ENCODE measurements at places on chromosomes 16 and 17.

- DNase-seq, result no peak
Observed at GRCh38 chr17:46003907-46004748, 5.1 kb downstream of the STH start.

- DNase-seq, result no peak
Observed at GRCh38 chr17:82798752-82799151, 41.1 kb downstream of the ZNF750 start.

DNA sequence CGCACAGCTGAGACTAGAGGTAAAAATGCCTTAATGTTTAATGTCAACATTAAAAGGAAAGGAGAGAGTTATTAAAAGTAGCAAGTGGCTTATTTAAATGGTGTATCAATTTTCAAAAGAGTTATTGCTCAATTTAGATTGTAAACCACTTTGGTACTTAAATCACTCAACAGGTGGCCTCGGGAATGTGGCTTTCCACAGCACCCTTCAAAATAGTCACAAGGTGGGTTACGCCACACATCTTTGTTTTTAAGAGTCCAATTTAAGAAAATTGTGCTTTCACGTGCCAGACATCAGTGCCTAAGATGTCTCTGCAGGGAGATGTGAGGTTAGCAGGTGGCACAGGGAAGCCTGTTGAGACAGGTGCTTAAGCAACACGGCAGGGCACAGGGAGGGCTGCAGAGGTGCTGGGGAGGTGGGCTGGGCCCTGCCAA, 27.5 kb upstream of the ADCY7 start:
- DNase-seq, result no peak

GRCh38 chr16:2840914-2841313, 10.8 kb downstream of the ZG16B start:
- DNase-seq, result no peak

DNA sequence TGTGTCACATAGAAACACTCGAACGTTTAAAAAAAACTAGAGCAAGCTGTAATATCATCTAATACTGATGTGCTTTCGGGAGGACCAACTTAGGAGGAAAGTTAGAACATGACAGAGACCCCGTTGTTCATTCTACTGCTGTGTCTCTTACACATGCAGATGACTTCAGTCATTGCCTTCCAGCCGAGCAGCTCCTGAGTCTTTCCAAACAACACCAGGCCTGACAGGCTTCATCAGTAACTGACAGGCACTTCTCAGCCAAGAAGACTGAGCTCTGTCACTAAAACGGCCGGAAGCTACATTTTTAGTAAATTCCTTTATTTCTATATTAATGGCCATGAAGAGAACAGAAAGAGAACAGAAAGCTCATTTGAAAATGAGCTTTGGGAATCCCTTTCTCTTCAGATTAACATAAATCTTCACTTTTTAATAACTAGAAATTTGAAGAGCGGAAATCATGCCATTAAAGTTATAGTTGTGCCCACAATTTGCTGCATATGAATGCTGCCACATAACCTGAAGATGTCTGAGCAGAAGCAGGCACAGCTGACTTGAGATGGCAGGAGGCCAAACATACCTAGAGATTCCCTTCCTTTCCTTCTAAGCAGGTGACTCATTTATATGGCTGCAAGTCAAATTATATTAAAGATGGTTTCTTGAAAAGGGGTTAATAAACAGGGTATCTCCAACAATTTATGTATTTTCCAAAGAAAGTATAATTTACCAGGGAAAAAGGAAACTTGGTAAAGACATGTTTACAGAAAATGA, 148.9 kb downstream of the ITFG1 start:
- DNase-seq, result no peak

DNA sequence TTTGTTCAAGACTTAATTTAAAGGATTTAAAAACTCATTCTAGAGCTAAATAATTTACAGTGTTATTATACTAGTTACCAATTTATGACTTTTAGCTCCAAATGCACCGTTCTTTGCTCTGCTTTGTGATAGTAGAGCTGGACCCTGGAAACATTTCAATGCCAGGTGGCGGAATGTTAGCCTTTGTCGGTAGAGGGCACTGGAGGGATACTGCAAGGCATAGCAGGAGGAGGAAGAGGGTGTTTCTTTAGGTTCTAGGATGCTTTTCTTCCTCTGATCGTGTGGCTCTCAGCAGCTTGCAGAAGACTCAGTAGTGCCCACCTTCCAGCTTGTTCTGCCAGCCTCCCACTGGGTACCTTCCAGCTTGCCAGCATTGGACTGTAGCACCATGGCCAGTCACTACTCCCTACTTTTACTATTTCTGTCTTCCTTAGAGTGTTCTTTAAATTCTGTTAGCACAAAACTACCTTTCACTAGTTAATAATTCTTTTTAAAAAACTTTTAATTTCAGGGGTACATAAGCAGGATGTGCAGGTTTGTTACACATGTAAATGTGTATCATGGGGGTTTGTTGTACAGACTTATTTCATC, 325.3 kb downstream of the UTP18 start:
- no peak for DNase-seq

Data from activated naive CD4-positive, alpha-beta T cell treated with anti-CD3 and anti-CD28 coated beads, Interleukin-2, amount 10 ng/mL, durations not matched to agents 7 days and 5 days (primary cell).